Kasumi-1 (cell line): ENCODE measurements at places on chromosomes 16 and 17.
A peak's percentile ranks its signal among the peaks of the same experiment; 100 is the strongest.

DNA sequence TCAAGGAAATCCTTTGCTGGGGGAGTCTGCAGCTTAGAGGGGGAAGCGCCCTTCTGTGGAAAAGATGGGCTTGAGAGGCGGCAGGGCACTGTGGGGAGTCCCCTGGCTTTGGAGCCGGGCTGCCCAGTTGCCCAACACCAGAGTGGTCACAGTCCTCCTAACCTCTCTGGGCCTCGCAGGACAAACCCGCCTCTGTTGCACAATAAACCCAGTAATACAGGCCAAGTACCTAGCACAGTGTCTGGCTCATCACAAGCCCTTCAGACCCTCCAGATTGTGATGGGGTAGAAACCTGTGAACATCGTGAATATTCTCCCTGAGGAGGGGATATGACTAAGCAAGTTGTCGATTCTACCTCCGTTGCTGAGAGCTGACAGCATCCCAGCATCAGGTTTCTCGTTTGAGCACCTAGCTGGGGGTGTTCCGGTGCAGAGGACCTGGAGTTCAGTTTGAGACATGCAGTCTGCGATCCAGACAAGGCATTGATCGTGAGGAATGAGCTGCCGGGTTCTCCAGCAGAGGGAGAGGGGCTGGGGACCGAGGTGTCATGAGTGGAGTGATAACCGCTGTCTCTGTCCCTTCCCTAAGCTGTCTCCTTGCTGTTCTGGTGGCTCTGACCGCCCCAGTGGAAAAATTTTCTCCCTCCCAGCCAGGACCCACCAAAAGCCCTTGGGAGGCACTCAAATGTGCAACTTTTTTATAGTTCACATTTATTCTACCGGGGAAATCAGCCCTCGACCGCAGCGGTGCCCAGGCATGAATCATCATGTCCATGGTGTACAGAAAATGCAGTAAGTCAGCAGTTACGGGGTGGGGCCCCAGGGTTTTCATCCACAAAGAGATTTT lies 161.9 kb downstream of the WSCD1 start:
- DNase-seq, result no peak

DNA sequence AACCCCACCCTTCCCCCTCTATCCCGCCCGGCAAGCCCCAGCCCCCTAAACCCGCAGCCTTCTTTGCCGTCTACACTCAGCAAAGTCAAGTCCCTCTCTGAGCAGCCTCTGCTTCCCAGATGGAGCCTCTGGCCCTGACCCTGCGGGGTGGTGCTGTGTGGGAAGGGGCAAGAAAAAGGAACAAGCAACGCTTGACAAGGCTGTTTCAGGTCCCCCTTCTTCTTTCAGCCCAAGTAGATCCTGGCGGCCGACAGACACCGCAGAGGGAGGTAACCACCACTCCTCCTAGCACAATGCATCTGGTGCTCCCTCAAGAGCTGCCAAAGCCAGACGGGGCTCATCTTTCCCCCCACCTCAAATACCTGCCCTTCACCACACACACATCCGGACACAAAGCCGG lies 178.3 kb downstream of the ENGASE start:
- DNase-seq, result no peak

GRCh38 chr16:15653227-15653626 lies 3.2 kb downstream of the NDE1 start:
- no peak for DNase-seq

GRCh38 chr17:8164815-8165131 lies 2.0 kb upstream of the VAMP2 start:
- DNase-seq, result no peak

DNA sequence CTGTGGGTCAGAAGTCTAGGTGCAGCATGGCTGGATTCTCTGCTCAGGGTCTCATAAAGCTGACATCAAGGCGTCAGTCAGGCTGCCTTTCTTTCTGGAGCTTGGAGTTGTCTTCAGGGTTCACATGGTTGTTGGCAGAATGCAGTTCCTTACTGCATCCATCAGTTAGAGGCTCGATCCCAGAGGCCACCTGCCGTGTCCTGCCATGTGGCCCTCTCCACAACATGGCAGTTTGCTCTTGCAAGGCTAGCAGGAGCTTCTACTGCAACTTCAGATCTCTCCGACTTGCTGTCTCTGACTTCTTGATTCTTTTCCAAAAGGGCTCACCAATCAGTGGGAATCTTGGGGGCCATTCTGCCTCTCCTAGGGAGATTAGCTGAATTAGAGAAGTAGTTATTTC lies 11.9 kb downstream of the PITPNC1 start:
- DNase-seq, result no peak

DNA sequence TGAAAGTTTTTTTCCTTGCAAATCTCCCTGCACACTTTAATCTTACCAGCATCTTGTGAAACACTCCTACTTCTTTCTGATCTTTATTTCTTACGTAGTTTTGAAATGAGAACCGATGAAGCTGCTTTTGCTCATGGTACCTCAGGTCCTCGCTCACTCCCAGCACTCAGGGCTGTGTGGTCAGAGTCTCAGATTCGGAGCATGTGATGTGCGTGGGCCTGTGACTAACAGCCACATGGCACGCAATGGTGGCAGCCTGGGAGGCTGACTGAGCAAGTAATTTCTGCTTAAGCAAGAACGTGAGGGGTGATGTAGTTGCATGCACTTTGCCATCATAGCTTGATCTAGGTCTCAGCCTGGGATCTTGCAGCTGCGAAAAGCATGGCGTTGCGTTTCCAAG lies 624.3 kb downstream of the MAF start:
- DNase-seq, result no peak

DNA sequence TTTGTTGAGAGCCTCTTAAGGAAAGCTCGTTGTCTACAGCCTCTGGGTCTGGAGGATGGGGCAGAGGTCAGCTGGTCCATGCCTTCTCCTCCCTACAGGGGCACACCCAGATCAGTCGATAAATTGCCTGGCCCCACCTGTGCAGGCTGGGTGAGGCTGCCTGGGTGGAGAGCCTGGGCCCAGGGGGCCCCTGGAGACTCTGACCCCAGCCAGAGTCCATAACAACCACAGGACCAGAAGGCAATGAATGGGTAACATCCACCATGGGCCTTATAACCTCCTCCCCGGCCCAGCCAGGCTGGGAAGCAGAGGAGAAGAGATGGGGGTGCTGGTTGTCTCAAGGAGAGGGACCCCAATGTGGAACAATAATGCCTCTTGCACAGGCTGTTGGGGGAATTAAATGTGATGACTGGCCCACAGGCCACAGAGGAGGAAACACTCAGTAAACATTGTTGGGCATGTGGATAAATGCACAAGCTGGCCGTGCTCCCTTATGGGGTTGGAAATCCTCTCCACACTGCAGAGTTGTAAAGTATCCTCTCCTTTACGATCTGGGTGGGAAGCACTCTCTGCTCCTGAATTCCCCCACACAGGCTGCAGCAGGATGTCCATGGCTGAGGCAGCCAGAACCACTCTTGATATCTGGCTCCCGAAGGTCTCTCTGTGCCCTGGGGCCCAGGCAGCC lies 56.7 kb upstream of the TOB1 start:
- no peak for DNase-seq

GRCh38 chr16:21997697-21998480 lies 3.0 kb downstream of the PDZD9 start:
- DNase-seq, result no peak

GRCh38 chr17:81026266-81027036 lies 8.5 kb upstream of the BAIAP2 start:
- DNase-seq, result no peak

- no peak for DNase-seq
Observed at GRCh38 chr16:67283826-67284555, 4.7 kb downstream of the PLEKHG4 start.

- DNase-seq, result no peak
Observed at GRCh38 chr17:7346761-7347614, 5.0 kb upstream of the KCTD11 start.

GRCh38 chr16:52364500-52364899 lies 182.4 kb downstream of the TOX3 start:
- no peak for DNase-seq

- peak; percentile 14 for DNase-seq
Observed at GRCh38 chr17:3914312-3914670, 2.0 kb downstream of the P2RX1 start.

DNA sequence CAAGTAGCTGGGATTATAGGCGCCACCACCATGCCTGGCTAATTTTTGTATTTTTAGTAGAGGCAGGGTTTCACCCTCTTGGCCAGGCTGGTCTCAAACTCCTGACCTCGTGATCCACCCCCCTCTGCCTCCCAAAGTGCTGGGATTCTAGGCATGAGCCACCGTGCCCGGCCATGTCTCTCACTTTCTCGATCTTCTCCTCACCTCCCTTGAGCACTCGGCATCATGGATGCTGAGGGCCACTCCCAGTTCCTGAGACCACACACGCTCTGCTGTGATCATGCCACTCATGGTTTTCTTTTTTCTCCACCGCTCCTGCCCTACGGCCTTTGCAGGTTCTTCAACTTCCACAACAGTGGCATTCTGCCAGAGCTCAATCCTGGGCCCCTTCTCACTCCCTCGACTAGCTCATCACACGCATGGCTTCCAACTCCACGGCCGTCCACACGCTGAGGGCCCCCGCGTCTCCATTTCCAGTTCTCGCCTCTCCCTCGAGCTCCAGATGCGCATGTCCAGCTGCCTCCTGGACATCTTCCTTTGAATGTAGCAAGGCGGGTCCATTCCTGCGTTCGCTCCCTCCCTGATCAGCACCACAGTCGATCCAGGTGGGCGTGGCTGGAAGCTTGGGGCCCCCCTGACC lies 5.5 kb upstream of the NCBP3 start:
- no peak for DNase-seq

DNA sequence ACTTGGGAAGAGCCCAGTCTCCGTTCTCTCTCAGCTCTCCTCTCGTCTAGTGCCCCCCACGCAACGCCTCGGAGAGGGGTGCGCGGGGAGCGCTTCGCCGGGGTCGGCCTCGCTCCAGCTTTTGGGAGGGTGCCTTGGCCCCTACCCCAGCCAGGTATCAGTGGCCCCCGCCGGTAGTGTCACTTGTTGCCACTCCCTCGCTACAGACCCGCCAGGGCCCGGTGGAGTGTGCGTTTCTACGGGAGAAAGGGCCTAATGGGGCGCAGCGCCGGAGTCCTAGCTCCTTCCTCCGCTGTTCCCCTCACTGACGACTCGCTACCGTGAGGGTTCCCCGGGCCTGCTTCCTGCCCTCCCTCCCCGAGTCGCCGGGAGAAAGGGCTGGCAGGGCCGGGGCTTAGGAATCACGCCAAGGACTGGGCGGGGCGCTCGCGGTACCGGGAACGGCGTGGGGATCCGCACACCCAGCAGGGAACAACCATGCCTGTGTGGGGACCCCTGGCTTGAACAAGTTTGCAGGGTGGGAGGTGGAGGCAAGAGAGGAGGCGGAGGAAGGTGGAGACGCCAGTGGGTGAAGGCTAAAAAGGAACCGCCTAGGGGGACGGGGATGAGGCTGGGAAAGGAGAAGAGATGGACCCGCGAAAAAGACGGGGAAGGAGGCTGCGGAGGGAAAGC lies 997 bp upstream of the CDH11 start:
- DNase-seq, result no peak

GRCh38 chr16:72508191-72508590 lies 336.2 kb upstream of the PMFBP1 start:
- no peak for DNase-seq

GRCh38 chr17:73949903-73950592 lies 253.4 kb upstream of the RPL38 start:
- DNase-seq, result no peak

GRCh38 chr17:66441101-66441661 lies 138.8 kb downstream of the PRKCA start:
- DNase-seq, result peak; percentile 85

DNA sequence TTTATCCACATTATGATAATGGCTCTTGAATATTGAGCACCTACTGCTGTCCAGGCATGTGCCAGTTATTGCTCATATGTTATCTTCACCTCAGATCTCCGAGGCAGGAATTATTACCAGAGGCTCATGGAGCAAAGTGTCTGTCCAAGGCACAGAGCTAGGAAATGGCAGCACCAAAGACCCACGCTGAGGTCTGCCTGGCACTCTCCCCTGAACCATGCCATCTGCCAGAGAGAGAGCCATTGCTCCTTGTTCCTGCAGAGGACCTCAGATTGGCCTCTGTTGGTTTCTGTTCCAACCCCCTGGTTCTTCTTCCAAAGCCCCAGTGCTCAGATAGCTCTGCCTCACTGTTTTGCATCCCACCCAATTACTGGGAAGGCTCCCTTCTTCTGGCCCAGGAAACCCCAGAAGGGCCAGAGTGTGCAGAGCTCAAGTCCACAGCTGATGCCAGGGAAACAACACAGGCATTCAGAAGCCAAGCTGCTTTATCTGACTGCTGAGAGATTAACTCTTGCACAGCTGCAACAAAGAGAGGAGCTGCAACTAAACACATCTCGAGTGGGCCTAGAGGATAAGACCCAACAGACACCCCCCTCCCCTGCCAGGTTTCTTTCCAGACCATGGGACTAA lies 5.9 kb downstream of the ASIC2 start:
- no peak for DNase-seq

DNA sequence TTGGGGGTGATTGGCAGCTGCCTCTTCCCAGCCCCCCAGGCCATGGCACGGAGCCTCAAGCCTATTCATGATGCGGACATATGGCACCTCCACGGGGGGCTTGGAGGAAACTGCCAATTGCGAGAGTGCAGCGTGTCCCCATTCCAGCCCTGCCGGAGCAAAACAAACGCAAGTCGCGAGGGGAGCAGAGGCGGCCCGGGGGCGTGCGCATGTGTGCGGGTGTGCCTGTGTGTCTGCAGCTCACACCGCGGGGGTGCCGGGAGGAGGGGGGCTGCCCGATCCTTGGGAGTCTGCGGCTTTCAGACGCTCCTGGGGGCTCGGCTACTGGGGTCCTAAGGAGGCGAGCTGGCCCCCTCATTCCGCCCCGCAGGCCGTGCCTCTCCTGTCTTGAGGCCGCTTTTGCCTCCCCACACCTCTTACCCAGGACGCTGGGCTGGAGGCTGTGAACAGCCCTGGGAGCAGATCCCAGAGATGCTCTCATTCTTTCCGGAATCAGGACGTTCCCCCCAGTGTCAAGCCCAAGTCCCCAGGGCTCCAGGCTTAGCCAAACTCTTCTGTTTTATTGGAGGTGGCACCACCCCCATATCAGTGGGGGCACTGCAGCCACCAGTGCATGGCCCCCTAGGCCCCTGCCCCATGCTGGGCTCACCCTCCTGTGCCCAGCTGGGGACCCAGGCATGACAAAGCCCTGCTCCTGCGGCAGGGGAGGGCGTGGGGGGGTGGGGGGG lies 29.1 kb downstream of the ENDOV start:
- DNase-seq, result no peak

DNA sequence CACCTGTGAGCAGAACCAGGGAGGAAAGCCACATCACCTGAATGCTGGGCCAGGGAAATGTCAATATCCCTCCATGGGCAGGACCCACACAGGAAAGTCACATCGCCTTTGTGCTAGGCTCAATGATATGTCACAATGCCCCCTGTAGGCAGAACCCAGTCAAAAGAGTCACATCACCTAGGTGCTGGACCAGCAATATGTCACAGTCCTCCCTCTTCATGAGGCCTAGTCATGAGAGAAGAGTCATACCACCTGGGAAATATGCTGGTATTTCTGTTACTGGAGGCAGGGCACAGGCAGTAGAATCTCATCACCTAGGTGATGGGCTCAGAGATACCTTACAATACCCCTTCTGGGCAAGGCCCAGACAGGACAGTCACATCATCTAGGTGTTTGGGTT lies 1843.4 kb downstream of the TP53TG3F start:
- no peak for DNase-seq

- DNase-seq, result peak; percentile 31
Observed at GRCh38 chr17:58378733-58379510, 26.9 kb upstream of the SUPT4H1 start.
